ENCODE measurements at places on chromosomes 11 and 22.

- DNase-seq, result no peak
These were observed 6.4 kb downstream of the GATD1 start for GRCh38 chr11:770642-771616.

GRCh38 chr11:66106786-66107599 lies 36.9 kb downstream of the PACS1 start:
- no peak for DNase-seq

DNA sequence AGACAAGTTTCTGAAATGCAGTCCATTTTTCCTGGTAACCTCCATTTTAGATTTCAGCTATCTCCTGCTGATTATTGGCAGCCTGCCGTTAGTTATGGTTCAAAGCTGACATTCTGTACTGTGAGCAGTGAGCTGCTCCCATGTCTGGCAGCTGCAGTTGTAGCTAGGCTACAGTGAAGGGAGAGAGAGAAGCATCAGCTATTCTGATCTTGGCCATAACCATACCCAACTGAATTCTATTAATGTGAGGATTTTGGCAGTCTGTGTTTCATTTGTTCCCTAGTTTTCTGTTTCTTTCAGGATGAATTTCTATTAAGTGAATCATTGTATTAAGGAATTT lies 33.4 kb downstream of the SIK2 start:
- DNase-seq, result no peak

- DNase-seq, result no peak
These were observed 368.5 kb upstream of the NARS2 start for GRCh38 chr11:78943154-78943553.

- DNase-seq, result no peak
These were observed 172.6 kb downstream of the WNT11 start for GRCh38 chr11:76033699-76034098.

GRCh38 chr11:31106968-31107576 lies 262.5 kb downstream of the DCDC1 start:
- peak; percentile 22 for DNase-seq

DNA sequence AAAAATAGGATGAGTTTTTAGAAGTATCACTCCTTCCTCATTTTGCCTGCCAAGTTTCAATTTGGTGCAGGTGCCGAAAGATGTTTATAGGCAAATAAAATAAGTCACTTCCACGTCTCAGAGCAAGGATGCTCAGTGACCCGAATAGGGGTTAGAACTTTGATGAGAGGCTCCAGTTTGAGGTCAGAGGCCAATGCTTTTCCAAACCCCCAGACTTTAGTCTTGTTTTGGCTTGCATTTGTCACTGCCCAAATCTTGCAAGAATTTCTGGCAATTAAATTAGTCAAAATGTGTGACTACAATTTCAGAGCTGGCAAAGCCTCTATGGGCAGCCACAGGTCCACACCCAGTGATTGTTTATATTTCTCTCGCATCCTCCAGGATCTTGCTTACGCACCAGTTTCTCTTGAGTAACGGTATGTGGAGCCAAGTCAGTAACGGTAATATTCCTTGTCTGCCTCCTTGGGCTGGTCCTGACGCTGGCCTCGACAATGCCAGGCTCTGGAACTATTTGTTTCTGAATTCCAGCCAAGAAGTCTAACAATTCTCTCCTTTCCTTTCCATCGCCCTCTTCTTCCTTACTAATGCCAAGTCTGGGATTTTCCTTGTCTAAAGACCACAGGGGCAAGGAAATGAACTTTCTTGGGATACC lies 9.9 kb upstream of the NUP160 start:
- DNase-seq, result no peak

- no peak for DNase-seq
These were observed 546.0 kb upstream of the CCDC179 start for GRCh38 chr11:23406131-23406819.

GRCh38 chr11:69216647-69217051 lies 60.9 kb downstream of the SMIM38 start:
- no peak for DNase-seq

DNA sequence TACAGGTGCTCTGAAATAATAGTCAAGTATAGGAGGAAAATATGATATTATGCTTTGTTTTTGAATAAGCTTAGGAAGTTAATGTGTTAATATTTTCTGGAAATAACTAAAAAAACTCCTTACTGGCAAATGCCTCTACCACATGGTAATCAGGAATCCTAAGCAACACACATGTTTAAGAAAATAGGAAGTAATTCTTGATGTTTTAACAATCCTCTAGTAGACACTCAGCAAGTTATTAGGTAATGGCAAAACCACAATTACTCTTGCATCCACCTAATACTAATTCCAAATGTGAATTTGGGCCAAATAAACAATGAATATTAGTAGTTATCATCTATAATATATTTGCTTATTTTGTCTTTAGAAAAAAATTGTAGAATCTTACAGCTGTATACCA lies 53.6 kb downstream of the SLC35F2 start:
- DNase-seq, result no peak

- DNase-seq, result no peak
These were observed 81.1 kb downstream of the LARGE2 start for GRCh38 chr11:46003572-46003971.

DNA sequence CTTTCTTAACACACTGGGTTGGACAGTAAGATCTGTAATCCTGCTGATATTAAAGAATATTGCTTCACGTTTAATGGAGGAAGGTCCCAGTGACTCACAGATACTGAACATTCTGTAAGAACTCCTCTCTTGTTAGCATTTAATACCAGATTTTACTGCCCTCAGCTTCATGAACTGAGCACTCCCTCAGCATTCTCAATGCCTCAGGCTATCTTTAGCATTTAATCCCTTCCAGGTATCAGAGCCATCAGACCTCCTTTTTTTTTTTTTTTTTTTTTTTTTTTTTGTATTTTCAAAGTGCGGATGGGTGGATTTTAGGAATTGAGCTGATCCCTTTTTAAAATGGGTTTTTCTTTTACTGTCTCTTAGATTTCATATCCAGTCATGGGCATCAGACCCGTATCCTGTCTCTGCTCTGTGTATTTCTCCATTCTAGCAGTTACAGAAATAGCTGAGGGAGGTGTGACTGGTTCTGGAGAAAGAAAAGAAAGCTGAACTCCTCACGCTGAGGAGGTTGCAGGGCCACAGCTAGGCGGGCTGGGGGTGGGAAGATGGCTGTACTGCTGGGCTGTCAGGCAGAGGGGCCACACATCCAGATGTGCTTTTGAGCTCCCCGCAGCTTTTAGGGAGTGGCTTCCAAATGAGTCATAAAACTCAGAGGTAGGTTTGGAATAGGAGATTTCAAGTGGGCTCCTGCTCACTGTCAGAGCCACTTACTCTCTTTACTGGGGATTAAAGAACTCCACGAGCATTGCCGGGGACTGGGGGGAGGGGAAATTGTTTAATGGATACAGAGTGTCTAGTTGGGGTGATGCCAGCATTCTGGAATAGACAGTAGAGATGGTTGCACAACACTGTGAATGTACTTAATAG lies 97.0 kb downstream of the SYT9 start:
- DNase-seq, result no peak

GRCh38 chr11:65650547-65651338 lies 12.0 kb downstream of the RELA start:
- DNase-seq, result no peak

DNA sequence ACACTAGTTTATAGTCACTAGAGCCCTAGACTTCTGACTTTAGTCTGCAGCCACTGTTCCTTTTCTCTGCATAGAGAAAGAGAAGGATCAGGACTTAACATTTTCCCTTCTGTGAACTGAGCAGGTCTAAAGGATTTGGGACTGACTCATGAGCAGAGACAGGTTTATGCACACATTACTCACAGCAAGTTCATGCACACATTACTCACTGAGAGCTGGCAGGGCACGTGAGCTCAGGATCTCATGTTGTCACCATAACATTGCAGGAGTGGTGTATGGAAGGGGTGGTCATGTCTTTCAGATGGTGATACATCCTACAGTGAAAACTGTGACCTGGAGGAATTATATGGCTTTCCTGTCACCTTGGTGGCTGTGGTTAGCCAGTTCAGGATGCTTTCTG lies 56.4 kb downstream of the CEP164 start:
- no peak for DNase-seq

GRCh38 chr11:83031127-83031526 lies 40.6 kb downstream of the RAB30 start:
- DNase-seq, result no peak

DNA sequence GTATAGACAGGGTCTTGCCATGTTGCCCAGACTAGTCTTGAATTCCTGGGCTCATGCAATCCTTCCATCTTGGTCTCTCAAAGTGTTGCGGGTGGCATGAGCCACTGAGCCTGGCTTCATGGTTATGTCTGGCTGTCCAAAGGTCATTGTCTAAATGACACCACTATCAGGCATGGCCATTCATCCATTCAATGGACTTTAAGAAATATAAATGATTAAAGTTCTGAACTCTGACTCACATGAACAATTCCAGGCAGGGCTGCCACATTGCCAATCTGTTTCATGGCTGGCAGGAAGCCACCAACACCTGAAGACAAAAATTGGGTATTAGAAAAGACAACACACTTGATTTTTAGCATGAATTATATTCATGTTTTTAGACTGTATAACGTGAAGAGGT lies 4.1 kb downstream of the RTCB start:
- DNase-seq, result no peak

DNA sequence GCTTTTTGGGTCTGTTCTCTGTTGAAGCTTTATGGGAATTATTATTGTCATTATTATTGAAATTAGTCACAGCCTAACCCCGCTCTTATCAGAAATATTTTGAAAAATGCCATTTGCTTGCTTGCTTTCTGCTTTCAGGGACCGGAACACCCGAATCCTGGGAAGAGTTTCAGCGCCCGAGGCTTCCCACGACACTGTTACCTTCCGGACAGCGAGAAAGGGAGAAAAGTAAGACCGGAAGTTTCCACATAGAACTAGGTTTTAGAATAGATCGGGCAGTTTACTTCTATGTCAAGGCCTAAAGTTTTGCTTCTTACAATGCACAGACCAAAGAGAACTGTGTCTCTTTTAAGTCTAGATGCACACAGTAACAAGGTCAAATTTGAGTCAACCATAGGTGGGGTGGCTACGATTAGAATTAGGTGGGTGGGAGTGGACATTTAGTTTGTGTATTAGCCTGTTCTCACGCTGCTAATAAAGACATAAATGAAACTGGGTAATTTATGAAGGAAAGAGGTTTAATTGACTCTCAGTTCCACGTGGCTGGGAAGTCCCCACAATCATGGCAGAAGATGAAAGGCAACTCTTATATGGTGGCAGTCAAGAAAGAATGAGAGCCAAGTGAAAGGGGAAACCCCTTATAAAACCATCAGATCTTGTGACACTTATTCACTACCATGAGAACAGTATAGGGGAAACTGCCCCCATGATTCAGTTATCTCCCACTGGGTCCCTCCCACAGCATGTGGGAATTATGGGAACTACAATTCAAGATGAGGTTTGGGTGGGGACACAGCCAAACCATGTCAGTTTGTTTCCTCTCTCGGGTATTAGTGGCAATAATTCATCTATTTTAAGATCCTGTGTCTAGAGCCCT lies 12.9 kb downstream of the MPEG1 start:
- DNase-seq, result no peak

GRCh38 chr11:45872651-45873356 lies 12.6 kb upstream of the MAPK8IP1 start:
- DNase-seq, result no peak

GRCh38 chr22:39174498-39175352 lies 22.2 kb upstream of the CBX7 start:
- peak; percentile 67 for DNase-seq

DNA sequence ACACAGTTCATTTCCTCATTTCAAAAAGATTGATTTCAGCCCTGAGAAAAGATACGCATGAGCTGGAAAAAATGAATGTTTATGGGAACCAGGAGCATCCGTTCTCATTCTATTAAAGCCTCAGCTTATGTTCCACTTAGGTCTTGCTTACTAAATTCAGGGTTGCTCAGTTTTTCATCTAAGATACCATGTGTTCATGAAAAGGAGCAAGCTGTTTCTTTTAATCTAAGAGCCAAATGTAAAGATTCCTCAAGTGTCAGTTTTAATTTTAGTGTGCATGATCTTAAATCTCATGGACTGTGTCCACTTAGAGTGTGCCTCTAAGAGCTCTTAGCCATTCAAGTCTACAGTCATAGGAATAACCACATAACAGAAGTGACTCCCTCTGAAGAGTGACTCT lies 141.5 kb upstream of the ARHGAP42 start:
- no peak for DNase-seq

GRCh38 chr11:88246696-88247095 lies 71.5 kb upstream of the RAB38 start:
- DNase-seq, result no peak

DNA sequence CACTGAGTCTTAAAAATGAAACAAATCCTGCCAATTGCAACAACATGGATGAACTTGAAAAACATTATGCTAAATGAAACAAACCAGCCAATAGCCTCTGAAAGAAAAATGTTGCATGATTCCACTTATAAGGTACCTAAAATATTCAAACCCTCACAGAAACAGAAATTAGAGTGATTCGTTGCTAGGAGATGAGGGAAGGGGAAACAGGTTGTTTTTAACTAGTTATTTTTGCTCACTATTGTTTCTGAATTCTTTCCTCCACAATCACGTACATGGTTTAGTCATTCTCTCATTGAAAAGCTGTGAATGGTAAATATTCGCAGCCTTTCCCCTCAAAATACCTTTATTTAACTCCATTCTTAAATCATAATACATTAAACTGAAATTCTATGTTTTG lies 14.0 kb upstream of the TYR start:
- no peak for DNase-seq

- no peak for DNase-seq
These were observed 103.5 kb upstream of the CADM1 start for GRCh38 chr11:115607621-115608221.

DNA sequence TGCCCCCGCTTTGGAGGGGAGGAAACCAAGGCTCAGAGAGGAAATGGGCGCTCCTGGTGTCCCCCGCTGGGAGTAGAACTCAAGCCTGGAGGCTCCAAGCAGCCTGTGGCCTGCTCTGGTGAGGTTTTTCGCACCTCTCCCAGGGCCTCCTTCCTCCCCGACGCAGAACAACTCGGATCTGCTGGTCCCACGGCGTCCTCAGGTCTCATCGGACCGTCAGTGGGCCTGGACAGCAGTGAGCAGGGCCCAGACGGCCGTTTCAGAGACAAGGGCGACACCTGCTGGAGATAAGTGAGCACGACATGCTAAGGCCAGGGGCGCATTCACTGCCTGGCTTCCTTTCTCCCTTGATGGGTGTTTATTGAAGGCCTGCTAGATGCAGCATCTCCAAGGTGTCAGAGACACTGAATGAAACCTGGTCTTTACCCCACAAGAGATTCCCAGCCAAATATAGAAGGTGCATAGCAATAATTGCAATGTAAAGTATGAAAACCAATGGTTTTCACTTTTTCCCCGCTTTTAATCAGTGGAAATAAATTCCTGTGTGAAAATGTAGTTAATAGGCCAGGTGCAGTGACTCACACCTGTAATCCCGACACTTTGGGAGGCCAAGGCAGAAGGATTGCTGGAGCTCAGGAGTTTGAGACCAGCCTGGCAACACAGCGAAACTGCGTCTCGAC lies 26.9 kb upstream of the CD82 start:
- peak; percentile 73 for DNase-seq

- DNase-seq, result no peak
These were observed 290.8 kb upstream of the B3GAT1 start for GRCh38 chr11:134702827-134703226.

DNA sequence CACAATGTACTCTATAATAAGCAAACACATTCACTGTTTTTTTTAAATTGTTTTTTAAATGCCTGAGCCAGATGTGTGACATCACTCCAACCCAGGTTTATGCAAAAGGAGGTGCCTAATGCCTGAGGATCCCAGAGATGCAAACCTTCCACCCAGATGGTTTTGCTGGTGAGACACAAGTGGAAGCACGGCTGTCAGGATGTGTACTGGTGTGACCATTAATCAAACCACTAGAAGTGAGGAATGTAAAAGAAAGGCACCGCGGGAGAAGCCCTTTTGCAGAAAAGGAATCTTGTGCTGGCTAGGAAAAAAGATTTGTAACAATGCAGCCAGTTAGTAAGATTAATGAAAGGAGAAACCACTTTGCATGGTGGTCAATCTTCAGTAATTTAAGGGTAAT lies 407.4 kb downstream of the LARGE1 start:
- no peak for DNase-seq

Measured in naive thymus-derived CD4-positive, alpha-beta T cell (primary cell).